Adrenal gland (tissue), 19 donors: ENCODE measurements at places on chromosomes 4 and X. TPM values are rescaled to one million over a fixed set of nuclear protein-coding genes. Genes with fewer than 3 reads are reported as not detected.

The DUSP9 gene
- 0.18 TPM for total RNA-seq

The UGT2B28 gene
- total RNA-seq = not detected

- no peak for DNase-seq
- H3K4me3 ChIP-seq = no peak overlapping the region
- H3K36me3 ChIP-seq = no peaks in the 10 kb centered on the region
- H3K4me1 ChIP-seq = peaks cover 4% of the 10 kb centered on the region
Observed at GRCh38 chr4:153252122-153252521, 47.9 kb downstream of the TRIM2 start.

The VGLL1 gene
- not detected for total RNA-seq

The F11 gene
- not detected for total RNA-seq

DNA sequence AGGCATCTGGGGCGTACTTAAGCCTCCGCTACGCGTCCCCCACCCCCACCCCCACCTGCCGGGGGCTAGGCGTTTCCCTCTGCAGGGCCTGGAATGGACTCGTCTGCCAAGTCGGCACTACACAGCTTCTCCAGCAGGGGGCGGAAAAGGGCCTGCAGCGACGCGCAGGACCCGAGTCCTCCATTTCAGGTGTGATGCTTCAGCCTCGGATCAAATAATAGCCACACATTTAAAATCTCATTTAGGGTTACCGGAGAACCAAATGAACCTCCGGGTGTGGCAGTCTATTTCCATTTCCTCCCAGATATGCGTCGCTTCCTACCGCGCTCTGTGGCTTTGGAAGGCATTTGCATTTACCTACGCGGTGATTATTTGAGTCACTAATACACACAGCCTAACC, 2.9 kb downstream of the PAK3 start:
- DNase-seq = no peak
- H3K27me3 ChIP-seq = peaks cover 33% of the 10 kb centered on the region
- no peaks in the 10 kb centered on the region for H3K36me3 ChIP-seq
- no peak overlapping the region for H3K27ac ChIP-seq
- H3K4me3 ChIP-seq = no peak overlapping the region

The CLGN gene
- 9.0 TPM for total RNA-seq

GRCh38 chr4:96675416-96675815, 835.5 kb downstream of the PDHA2 start:
- no peaks in the 10 kb centered on the region for H3K4me1 ChIP-seq
- no peaks in the 10 kb centered on the region for H3K36me3 ChIP-seq
- H3K27ac ChIP-seq = no peak overlapping the region
- no peaks in the 10 kb centered on the region for H3K27me3 ChIP-seq
- no peak for DNase-seq

DNA sequence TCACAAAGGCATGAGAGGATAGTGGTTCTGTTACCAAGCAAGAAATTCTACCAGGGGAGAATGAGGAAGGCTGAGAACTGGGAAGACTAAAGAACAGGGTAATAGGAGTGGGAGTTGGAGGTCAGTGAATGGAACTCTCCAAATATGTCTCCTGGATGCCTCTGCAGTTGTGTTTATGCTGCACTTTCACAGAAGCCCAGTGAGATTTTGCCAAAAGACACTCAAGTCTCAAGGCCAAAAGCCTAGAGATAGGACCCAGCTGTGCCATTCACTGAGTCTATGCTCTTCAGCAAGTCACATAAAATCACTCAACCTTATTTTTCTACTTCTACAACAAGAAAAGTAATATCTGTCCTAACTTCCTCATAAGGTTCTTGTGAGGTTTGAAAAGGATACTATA, 285.4 kb downstream of the UNC5C start:
- no peaks in the 10 kb centered on the region for H3K4me1 ChIP-seq
- DNase-seq = no peak
- no peak overlapping the region for H3K27ac ChIP-seq
- H3K36me3 ChIP-seq = no peaks in the 10 kb centered on the region
- H3K27me3 ChIP-seq = no peaks in the 10 kb centered on the region
- no peak overlapping the region for H3K4me3 ChIP-seq

The MUC7 gene
- not detected for total RNA-seq

DNA sequence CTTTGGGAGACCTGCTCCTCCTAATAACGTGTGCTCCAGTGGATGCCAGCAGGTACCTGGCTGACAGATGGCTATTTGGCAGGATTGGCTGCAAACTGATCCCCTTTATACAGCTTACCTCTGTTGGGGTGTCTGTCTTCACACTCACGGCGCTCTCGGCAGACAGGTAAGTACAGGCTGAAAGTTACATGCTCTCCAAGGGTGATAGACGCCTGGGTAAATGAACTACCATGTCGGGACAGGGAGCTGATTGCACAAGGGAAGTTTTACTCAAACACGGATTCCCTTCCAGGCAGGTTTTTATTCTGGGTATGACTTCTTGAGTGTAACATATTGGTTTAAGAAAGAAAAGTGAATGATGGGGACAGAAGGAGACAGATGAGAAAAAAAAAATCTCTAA, 836 bp downstream of the GRPR start:
- H3K27ac ChIP-seq = no peak overlapping the region
- no peaks in the 10 kb centered on the region for H3K36me3 ChIP-seq
- peaks cover 22% of the 10 kb centered on the region for H3K27me3 ChIP-seq
- no peak for DNase-seq
- no peaks in the 10 kb centered on the region for H3K4me1 ChIP-seq

The RBM46 gene
- not detected for total RNA-seq

The TEX13B gene
- not detected for total RNA-seq

DNA sequence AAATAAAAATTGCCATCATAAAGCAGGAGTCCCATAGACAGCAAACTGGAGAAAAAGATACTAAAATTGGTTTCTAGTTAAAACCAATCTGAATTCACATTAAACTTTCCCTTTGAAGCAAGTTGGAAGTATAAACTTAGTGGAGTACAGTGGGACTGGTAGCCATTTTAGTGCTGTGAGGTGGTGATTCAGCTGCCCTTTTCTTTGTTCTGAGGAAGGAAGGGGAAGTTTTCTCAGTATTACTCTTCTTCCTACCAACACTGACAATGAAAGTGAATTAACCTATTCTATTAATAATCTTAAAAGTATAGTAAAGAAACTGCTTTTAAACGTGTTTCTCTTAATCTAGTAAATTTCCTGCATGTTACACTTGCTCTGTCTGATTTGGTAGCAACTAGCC, 36.7 kb downstream of the SLC9A6 start:
- H3K27ac ChIP-seq = no peak overlapping the region
- no peaks in the 10 kb centered on the region for H3K36me3 ChIP-seq
- H3K4me1 ChIP-seq = no peaks in the 10 kb centered on the region
- no peak overlapping the region for H3K4me3 ChIP-seq

- H3K27ac ChIP-seq = no peak overlapping the region
- H3K27me3 ChIP-seq = no peaks in the 10 kb centered on the region
Observed at GRCh38 chrX:118493016-118493415, 2.6 kb upstream of the DOCK11 start.

- no peak overlapping the region for H3K4me3 ChIP-seq
- DNase-seq = no peak
- H3K4me1 ChIP-seq = no peaks in the 10 kb centered on the region
- H3K27me3 ChIP-seq = no peaks in the 10 kb centered on the region
- no peaks in the 10 kb centered on the region for H3K36me3 ChIP-seq
Observed at GRCh38 chrX:135000516-135000915, 9.7 kb downstream of the SMIM10 start.

- DNase-seq = no peak
- no peaks in the 10 kb centered on the region for H3K27me3 ChIP-seq
- H3K27ac ChIP-seq = no peak overlapping the region
- H3K36me3 ChIP-seq = no peaks in the 10 kb centered on the region
- no peaks in the 10 kb centered on the region for H3K4me1 ChIP-seq
Observed at GRCh38 chr4:69078852-69079251, 17.4 kb upstream of the UGT2B7 start.

The SH3BGRL gene
- 176 TPM for total RNA-seq

GRCh38 chrX:12237131-12237530, 98.9 kb downstream of the FRMPD4 start:
- no peak overlapping the region for H3K4me3 ChIP-seq
- DNase-seq = no peak
- H3K27me3 ChIP-seq = no peaks in the 10 kb centered on the region
- H3K4me1 ChIP-seq = no peaks in the 10 kb centered on the region
- H3K36me3 ChIP-seq = no peaks in the 10 kb centered on the region

DNA sequence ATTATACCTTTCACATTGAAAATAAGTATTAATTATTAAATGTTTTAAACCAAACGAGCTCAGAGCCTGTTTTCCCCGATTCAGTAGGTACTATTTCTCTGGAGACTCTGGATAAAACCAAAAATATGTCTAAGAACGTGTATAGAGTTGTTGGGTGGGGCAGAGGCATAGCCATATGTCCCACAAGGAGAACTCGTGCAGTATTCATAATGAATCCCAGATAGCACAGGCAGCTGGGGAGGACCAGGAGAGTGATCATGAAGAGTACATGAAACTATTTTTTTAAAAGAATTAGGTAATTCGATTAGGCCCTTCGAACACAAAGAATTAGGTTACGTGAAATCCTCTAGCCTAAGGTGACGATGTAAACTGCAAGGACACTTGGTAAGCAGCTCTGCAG, 76.1 kb downstream of the CLDN22 start:
- no peaks in the 10 kb centered on the region for H3K36me3 ChIP-seq
- H3K27me3 ChIP-seq = no peaks in the 10 kb centered on the region
- no peak overlapping the region for H3K27ac ChIP-seq

- no peaks in the 10 kb centered on the region for H3K27me3 ChIP-seq
- no peak overlapping the region for H3K27ac ChIP-seq
- no peaks in the 10 kb centered on the region for H3K4me1 ChIP-seq
- H3K4me3 ChIP-seq = no peak overlapping the region
- no peak for DNase-seq
Observed at GRCh38 chrX:41382714-41383645, 49.0 kb downstream of the DDX3X start.

The TXK gene
- 2.0 TPM for total RNA-seq

The NXF2B gene
- not detected for total RNA-seq

DNA sequence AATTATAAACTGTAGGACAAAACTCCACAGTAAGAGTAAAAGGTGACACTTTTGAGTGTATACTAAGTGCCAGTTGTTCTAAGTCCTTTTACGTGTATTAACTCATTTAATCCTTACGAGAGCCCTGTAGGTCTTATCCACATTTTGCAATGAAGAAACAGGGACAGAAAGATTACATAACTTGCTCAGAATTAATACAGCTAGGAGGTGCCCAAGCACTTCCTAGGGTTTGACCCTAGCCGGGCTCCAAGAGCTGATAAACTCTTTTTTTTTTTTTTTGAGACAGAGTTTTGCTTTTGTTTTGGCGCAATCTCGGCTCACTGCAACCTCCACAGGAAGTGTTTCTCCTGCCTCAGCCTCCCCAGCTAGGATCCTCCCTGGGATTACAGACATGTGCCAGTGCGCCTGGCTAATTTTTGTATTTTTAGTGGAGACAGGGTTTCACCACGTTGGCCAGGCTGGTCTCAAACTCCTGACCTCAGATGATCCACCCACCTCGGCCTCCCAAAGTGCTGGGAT, 110.4 kb downstream of the UBE2K start:
- no peak overlapping the region for H3K4me3 ChIP-seq
- H3K27me3 ChIP-seq = no peaks in the 10 kb centered on the region
- no peak for DNase-seq
- H3K27ac ChIP-seq = no peak overlapping the region
- no peaks in the 10 kb centered on the region for H3K4me1 ChIP-seq

GRCh38 chr4:133741766-133742165, 459.8 kb downstream of the PABPC4L start:
- H3K27ac ChIP-seq = no peak overlapping the region
- no peak overlapping the region for H3K4me3 ChIP-seq
- DNase-seq = no peak
- no peaks in the 10 kb centered on the region for H3K27me3 ChIP-seq

DNA sequence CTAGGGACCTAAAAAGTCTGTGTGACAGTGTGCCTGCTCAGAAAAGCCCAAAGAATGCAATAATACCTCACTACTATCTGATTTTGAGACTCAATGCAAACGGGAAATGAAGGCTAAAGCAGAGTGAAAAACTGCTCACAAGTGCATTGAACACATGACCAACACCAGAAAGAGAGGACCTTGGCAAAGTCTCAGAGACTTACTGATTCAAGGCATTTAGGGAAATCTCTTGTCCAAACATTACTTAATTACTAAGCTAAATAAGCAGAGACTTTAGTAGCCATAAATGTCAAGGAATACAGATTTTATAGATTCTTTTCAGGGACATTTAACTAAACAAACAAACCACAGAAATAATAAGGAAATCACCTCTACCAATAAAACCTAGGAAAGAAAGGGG, 916.0 kb downstream of the FSTL5 start:
- DNase-seq = no peak
- H3K27ac ChIP-seq = no peak overlapping the region
- no peaks in the 10 kb centered on the region for H3K36me3 ChIP-seq
- H3K4me1 ChIP-seq = no peaks in the 10 kb centered on the region

DNA sequence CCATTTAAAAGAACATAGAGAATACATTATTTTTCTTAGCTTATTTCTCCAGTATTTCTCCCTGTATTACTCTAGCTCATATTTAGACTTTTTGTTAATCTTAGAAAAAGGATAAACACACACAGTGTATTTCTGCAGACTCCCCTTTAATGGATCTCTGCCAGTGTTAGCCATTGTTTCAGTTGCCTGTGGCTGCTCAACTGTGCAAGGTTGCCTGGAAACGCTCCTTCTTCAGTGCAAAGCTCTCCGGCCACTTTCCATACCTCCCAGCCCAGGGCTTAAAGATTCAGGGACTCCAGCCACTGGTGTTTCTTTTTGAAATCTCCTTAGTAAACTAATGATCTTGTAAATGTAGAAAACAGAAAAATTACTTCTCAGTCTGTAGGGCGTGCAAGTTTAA, 104.9 kb downstream of the SLIT2 start:
- no peak for DNase-seq

GRCh38 chr4:182338746-182339145, 95.5 kb downstream of the TENM3 start:
- no peak overlapping the region for H3K27ac ChIP-seq
- H3K27me3 ChIP-seq = no peaks in the 10 kb centered on the region
- H3K4me1 ChIP-seq = no peaks in the 10 kb centered on the region

The TRO gene
- 1.3 TPM for total RNA-seq

The ASMT gene
- not detected for total RNA-seq

DNA sequence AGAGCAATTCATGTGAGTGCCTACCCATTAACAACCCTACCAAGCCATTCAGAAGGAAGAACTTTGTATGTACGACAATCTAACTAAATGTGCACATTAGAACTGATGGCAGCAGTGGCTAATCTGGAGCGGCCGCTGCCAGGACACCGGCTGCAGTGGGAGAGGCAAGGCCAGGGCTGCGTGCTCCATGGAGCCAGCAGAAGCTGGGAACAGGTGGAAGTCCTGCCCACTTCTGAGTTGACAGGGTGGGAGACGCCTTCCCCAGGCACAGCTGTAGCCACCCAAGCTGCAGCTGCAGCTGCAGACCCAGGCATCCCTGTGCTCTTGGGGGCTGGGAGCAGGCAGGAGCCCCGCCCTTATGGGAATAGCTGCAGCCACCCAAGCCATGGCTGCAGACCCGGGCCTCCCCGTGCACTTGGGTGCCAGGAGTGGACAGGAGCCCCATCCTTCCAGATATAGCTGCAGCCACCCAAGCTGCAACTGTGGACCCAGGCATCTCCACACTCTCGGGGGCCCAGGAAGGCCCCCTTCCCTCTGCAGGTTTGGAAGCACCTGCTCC, 79.1 kb upstream of the DDX60 start:
- H3K4me1 ChIP-seq = no peaks in the 10 kb centered on the region
- peaks cover 10% of the 10 kb centered on the region for H3K36me3 ChIP-seq
- H3K4me3 ChIP-seq = no peak overlapping the region

The TMSB15C gene
- 2.4 TPM for total RNA-seq

- no peaks in the 10 kb centered on the region for H3K27me3 ChIP-seq
- no peaks in the 10 kb centered on the region for H3K36me3 ChIP-seq
- no peak overlapping the region for H3K4me3 ChIP-seq
Observed at GRCh38 chr4:85928775-85929591, 430.9 kb downstream of the MAPK10 start.

GRCh38 chr4:63171341-63171740, 1237.9 kb downstream of the TECRL start:
- DNase-seq = no peak
- H3K27me3 ChIP-seq = no peaks in the 10 kb centered on the region
- no peak overlapping the region for H3K4me3 ChIP-seq
- no peaks in the 10 kb centered on the region for H3K36me3 ChIP-seq
